ENCODE measurements at places on chromosomes 5 and 9. TPM values are rescaled to one million over a fixed set of nuclear protein-coding genes. Genes with fewer than 3 reads are reported as not detected.

Gene IFNA21
- total RNA-seq, result not detected

Gene UBE2QL1
- total RNA-seq, result not detected

Gene NTRK2
- not detected for total RNA-seq

Gene SLC1A1
- total RNA-seq, result 40.7 TPM

Gene MARVELD2
- 21.8 TPM for total RNA-seq

Gene PAEP
- not detected for total RNA-seq

Gene TPRN
- 63.1 TPM for total RNA-seq

Gene LECT2
- not detected for total RNA-seq

Gene STKLD1
- not detected for total RNA-seq

Gene WDR36
- total RNA-seq, result 26.4 TPM

Gene IGFBPL1
- total RNA-seq, result not detected

Gene NUTM2G
- total RNA-seq, result not detected

Gene NUTM2F
- not detected for total RNA-seq

Gene KCNIP1
- total RNA-seq, result not detected

Gene STK32A
- total RNA-seq, result not detected

Gene TEX48
- total RNA-seq, result not detected

Gene SPEF2
- 1.3 TPM for total RNA-seq

Gene CCDC192
- total RNA-seq, result not detected

Gene FOXD4
- 0.73 TPM for total RNA-seq

Gene SHOC1
- not detected for total RNA-seq

Gene TMEM215
- total RNA-seq, result not detected

Gene SOX30
- total RNA-seq, result 0.15 TPM

Gene NAIF1
- total RNA-seq, result 17.3 TPM

Gene DMRT3
- total RNA-seq, result not detected

Gene MYORG
- total RNA-seq, result 29.5 TPM

Gene FRRS1L
- not detected for total RNA-seq

Gene SSNA1
- total RNA-seq, result 184 TPM

Gene ITGA2
- total RNA-seq, result 11.6 TPM

Gene DMRTA1
- not detected for total RNA-seq

Gene PRRX2
- total RNA-seq, result not detected

Gene FOXI1
- total RNA-seq, result not detected

Gene TMOD1
- not detected for total RNA-seq

Gene LRRC19
- not detected for total RNA-seq

Gene RETREG1
- total RNA-seq, result 0.83 TPM

Gene CTNND2
- not detected for total RNA-seq

Gene STRBP
- total RNA-seq, result 18.4 TPM

Gene IRF1
- 52.0 TPM for total RNA-seq

Gene ADGRV1
- total RNA-seq, result 0.42 TPM

Data from HT-29 (cell line).